ENCODE measurements at places on chromosomes 2 and 18.

- peak; percentile 17 for DNase-seq
These were observed 24.7 kb downstream of the SNRPD1 start for GRCh38 chr18:21636769-21637168.

DNA sequence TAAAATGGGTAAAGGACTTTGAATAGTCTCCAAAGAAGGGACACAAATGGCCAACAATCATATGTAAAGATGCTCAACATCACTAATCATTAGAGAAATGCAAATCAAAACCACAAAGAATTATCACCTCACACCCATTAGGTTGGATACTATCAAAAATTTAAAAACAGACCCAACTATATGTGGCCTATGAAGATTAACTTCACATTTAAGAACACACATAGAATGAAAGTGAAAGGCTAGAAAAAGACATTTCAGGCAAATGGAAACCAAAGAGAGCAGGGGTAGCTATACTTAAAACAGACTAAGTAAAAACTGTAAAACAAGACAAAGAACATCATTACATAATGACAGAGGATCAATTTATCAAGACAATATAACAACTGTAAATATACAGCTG, 53.5 kb upstream of the ASPRV1 start:
- no peak for DNase-seq

DNA sequence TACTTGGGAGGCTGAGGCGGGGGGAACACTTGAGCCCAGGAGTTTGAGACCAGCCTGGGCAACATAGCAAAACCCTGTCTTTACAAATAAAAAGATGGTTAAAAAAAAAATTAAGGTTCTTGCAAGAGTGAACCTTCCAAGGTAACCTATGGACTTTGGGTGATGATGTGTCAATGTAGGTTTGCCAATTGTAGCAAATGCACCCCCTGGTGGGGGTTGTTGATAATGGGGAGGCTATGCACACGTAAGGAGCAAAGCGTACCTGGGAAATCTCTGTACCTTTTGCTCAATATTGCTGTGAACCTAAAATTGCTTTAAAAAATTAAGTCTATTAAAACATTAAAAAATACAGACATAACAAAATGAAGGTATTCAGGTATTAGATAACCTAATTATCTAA, 70.4 kb downstream of the CWC22 start:
- DNase-seq, result peak; percentile 29

GRCh38 chr2:47354013-47354847, 48.7 kb upstream of the MSH2 start:
- peak; percentile 83 for DNase-seq

GRCh38 chr2:844715-845114, 105.9 kb upstream of the SNTG2 start:
- no peak for DNase-seq

GRCh38 chr2:132845339-132845738, 175.3 kb upstream of the LYPD1 start:
- no peak for DNase-seq

Measured in GM23248 (cell line).